ENCODE measurements at places on chromosomes 4 and X.
A peak's percentile ranks its signal among the peaks of the same experiment; 100 is the strongest.

GRCh38 chr4:189443341-189443740 is 497.3 kb upstream of the FRG1 start:
- no peak for ATAC-seq

GRCh38 chr4:64271601-64272081 is 137.6 kb downstream of the TECRL start:
- ATAC-seq = peak; percentile 52

DNA sequence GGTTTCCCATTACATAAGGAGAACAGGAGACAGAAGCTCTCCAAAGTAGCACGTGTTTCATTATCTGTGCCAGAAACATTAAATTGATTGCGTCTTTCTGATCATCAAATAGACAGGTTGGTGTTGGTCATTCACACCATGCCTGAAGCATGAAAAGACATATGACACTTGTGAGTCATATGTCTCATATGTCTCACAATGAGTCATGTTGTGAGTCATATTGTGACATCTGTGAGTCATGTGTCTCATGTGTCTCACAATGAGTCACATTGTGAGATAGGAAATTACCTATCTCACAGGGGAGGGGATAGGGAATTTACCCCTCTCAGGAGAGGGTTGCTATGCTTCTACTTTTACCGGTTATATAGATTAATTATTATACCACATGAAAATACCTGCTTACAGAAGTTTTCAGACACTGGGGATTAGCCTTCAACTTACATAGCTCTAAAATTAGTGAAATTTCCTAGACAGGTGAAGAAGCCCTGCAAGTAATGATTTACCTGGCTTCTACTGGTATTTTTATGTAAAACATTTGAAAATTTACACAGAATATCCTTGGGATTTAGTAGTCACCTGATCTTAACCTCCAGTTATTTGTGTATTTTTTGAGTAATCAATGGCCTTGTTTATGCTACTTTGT is 80.8 kb downstream of the NPFFR2 start:
- ATAC-seq = peak; percentile 55

- ATAC-seq = peak; percentile 47
These were observed 79.9 kb downstream of the SLC9A6 start for GRCh38 chrX:136065044-136065671.

DNA sequence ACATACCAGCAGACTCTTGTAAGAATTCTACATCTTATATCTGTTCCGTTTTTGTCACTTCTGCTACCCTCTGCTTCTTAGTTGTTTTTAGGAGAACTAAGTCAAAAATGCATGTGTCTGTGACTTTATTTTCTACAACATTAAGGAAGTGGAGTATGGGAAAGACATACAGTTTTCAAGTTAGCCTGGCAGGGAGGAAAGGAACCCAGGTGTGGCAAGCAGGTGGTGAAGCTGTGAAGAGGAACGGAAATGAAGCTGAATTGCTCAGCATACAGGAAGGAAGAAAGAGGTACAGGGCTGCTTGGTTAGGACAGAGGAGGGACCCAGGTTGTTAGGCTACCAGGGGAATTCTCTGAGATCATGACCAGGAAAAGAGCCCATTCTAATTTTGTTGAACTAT is 9.4 kb downstream of the GPRIN3 start:
- ATAC-seq = no peak

DNA sequence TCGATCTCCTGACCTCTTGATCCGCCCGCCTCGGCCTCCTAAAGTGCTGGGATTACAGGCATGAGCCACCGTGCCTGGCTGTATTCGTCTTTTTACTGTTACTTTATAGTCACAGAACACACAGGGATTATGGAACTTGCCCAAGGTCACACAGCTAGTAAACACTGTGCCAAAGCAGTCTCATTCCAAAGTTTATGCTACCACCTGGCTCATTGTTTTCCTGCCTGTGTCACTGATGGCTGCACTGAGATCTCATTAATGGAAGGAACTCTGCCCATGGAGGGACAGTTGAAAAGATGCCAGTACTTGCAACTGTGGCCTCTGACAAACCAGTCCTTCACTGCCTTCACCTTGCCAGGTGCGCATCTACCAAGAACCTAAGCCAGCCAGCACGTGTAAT is 517.7 kb downstream of the BCOR start:
- no peak for ATAC-seq

- ATAC-seq = no peak
These were observed 33.7 kb upstream of the WDR17 start for GRCh38 chr4:176031922-176032321.

DNA sequence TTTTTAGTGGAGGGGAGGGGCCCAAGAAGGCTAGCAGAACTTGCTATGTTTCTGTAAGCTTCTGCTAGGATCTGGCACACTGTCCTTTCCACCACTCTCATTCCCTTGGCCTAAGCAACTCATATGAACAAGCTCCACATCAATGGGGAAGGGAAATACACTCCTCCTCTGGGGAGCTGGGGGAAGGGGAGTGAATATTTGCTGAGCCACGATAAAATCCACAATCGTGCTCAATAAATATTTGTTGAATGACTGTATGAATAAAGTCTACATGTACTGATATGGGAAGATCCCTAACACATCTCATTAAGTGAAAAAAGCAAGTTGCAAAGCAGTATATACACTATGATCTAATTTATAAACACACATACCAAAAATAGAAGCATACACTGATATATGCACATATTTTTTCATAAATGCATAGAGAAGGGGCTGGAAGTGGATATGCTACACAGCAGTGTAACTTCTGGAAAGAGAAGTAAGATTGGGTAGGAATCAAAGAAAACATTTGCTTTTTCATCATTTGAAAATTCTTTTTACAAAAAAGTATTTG is 95.8 kb upstream of the EFHC2 start:
- ATAC-seq = no peak

GRCh38 chr4:107825072-107825824 is 516 bp downstream of the SGMS2 start:
- ATAC-seq = peak; percentile 71

DNA sequence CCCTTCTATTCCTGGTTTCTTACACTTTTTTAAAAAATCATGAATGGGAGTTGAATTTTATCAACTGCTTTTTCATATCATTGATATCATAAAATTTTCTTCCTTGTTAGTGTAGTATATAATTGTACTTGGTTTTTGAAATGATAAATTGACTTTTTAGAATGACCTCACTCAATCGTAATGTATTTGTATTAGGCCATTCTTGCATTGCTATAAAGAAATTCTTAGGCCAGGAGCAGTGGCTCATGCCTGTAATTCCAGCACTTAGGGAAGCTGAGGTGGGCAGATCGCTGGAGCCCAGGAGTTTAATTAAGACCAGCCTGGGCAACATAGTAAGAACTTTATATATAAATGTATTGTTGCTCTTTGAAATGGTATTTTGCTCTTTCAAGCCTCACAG is 6.3 kb downstream of the EXOC1 start:
- no peak for ATAC-seq

GRCh38 chr4:7115557-7116340 is 47.9 kb upstream of the GRPEL1 start:
- ATAC-seq = no peak

DNA sequence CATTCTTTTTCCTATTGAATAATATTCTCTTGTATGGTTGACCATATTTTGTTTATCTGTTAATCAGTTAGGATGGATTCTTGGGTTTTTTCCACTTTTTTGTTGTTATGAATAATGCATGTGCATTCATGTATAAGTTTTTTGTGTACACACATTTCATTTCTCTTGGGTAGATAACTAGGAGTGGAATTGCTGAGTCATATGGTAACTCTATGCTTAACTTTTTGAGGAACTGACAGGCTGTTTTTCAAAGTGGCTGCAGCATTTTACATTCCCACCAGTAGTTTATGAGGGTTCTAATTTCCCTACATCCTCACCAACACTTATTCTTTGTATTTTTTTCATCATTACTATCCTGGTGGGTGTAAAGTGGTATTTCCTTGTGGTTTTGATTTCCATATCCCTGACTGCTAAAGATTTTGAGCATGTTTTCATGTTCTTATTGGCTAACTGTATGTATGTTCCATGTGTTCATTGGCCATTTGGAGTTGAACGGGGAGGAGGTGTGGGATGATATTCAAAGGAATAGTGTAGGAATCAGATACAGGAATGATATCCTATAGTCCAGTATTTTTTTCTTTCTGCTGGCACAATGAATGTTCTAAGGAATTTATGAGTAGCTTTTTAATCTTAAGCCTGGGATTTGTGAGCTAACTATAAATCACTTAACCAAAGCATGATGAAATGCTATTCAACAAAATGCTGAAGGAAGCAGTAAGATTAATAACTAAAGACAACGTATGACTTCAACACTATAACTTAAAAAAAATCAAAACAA is 114.3 kb downstream of the AMELX start:
- ATAC-seq = no peak
